ENCODE measurements at places on chromosomes 2 and 18.
A peak's percentile ranks its signal among the peaks of the same experiment; 100 is the strongest.

GRCh38 chr2:176553685-176554100 lies 284.5 kb downstream of the MTX2 start:
- peak; percentile 57 for DNase-seq

- peak; percentile 33 for DNase-seq
These were observed 731.5 kb downstream of the LRP1B start for GRCh38 chr2:141399270-141399669.

DNA sequence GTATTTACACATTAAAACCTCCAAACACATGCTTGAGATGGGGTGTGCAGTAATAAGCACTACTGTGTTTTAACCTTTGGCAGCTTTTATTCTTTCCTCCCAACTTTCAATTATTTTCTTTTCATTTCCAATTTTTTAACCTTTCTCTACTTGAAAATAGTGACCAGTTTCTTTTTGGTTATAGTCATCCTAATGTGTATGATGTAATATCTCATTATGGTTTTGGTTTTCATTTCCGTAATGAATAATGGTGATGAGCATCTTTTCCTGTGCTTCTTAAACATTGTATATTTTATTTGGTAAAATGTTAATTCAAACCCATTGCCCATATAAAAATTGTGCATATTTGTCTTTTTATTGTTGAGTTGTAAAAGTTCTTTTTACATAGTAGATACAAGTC lies 103.5 kb downstream of the BMPR2 start:
- DNase-seq, result no peak

DNA sequence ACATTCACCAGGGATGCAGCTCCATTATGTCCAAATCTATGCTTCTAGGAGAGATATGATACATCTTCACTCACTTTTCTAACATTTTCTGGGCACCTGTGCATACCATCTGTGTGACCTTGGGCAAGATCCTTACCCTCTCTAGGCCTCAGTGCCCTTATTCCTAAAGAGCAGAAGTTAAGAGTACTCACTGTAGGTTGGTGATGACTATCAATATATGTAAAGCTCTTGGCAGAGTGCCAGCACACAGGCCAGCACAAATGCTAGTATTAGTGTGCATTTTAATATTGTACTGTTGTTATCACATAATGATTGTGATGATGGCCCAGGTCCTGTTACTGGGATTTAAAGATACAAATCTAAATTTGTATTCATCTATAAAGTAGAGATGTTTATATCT lies 199.2 kb downstream of the RAD51AP2 start:
- DNase-seq, result no peak

GRCh38 chr2:162661618-162662017 lies 176.9 kb downstream of the KCNH7 start:
- no peak for DNase-seq

DNA sequence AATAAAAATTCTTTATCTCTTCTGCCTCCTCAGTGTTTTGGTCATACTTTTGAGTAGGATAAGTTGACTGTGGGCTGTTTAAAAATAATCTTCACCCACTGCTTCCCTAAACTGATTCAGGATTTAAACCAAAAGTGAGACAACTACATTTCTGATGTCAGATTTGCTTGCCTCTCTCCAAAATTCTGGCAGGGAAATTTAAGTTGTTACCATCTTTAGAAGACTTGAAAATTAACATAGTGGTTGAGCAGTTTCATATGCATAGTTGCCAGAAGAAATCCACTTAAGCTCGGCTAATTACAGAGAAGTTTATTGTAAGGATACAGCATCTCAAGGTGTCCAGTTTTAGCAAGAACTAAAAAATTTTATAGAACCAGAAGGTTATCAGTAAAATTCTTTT lies 57.0 kb downstream of the MAIP1 start:
- no peak for DNase-seq

- DNase-seq, result no peak
These were observed 210.3 kb upstream of the GCFC2 start for GRCh38 chr2:75920859-75921551.

DNA sequence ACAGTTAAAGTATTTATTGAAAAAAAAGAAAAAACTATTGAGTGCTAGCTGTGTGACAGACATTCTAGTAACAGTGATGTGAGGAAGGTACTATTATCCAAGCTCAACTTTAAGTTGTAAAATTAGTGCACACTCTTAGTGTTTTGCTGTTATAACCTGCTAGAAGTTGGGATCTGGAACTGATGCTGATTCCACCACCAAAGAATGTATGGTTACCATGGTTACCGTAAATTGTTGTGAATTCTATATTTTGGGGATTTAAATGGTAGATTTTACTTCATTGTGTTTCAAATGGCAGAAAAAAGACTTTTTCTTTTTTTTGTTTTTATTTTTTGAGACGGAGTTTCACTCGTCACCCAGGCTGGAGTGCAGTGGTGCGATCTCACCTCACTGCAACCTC lies 5.3 kb downstream of the AGFG1 start:
- DNase-seq, result peak; percentile 46

GRCh38 chr18:62023536-62023935 lies 130.7 kb upstream of the RNF152 start:
- DNase-seq, result no peak

DNA sequence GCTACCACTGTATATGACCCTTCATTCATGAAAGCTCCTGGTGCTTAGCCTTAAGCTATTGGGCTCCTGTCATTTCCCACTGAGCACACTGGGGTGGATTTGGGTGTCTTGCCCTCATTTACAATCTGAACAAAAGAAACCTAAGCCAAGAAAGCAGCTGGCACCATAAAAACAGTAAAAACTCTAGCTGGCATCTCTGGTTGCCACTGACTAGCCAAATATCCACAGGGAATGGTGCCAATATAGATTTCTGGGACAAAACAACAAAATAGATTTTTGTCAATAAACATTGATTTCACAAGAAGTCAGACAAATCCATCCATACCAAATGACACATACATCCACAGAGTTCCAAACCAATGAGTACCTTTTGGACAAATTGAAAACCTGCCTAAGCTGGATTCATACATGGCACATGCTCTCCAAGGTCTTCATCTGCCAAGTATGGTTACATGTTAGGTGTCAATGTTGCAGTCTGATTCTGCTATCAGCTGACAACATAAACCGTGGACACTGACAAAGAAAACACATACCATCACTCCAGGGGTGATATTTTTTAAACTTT lies 1081.5 kb upstream of the ZEB2 start:
- no peak for DNase-seq

DNA sequence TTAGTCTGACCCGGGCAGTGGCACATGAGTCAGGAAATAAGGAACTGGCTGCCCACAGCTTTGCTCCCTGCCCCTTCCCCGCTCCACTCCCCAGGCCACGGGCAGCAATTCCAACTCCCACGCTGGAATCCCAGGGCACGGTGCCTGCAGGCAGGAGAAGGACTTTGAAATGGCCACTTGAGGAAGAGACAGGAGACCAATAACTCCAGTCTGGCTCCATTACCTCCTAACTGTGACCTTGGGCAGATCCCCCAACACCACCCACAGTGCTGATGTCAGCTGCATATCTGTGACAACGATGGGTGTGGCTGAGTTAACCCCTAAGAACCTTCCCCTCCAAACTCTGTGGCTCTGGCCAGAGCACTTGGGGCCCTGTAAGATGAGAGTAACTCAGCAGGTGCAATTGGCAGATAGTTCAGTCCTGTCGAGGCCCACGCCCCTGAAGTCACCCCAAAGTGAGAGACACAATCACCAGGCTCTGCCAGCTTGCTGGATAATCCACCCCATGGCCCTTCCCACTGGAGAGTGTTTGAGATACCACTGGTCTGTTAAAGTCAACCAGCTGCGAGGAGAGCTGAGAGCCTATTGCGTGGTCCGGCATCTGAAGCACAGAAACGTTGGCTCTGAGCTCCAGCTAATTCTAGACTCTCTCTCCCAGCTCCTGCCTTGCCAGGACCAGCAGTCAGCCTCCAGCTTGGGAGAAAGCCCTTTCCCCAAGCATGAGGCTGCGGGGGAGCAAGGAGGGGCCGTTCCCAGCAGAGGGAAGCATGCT lies 175.2 kb downstream of the TNS1 start:
- DNase-seq, result no peak

DNA sequence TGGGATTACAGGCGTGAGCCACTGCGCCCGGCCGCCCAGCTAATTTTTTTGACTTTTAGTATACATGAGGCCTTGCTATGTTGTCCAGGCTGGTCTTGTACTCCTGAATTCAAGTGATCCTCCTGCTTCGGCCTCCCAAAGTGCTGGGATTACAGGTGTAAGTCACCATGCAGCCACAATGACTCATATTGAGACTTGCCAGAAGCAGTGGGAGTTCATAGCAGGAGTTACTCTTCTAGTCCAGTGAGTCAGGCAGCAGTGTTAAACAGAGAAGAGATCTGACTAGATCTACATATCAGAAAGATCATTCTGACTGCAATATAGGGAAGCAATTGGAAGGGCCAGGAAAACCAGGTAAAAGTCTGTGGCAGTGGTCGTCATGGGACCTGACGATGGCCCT lies 1.5 kb upstream of the FLACC1 start:
- peak; percentile 52 for DNase-seq

- DNase-seq, result no peak
These were observed 65.8 kb downstream of the RBMS1 start for GRCh38 chr2:160427629-160428404.

DNA sequence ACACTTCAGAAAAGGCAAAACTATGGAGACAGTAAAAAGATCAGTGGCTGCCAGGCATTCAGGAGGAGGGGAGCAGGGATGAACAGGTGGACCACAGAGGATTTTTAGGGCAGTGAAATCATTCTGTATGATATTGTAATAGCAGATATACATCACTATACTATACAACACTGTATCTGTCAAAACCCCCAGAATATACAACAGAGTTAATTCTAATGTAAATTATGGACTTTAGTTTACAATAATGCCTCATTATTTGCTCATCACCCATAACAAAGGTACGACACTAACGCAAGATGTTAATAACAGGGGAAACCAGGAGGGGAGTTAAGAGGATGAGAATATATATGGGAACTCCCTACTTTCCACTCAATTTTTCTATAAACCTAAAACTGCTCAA lies 28.8 kb downstream of the MAP3K2 start:
- DNase-seq, result no peak

DNA sequence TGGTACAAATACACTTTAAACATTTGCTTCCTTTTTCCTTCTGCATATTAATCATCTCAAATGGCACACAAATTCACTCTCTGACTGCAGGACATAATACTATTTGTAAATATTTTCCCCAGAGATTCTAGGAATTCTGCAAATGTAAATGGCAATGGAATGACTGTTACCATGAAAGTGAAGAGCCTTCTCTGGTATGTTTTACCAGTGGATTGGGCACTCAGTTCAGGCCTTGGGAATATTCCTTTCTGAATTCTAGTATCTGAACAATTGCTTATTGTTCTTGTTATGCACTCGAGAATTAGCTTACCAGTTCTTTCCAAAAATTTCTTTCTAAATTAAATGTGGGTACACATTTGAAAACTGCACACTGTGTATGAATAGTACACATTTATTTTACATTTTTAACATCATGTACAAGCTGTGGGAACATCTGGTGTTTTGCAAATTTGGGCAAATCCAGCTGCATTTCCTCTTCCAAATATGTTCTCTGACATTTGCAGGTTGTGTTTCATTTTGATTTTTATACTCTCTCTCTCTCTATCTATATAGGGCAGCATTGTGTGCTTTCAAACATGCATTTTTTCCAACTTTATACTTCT lies 289.1 kb downstream of the NBAS start:
- no peak for DNase-seq

DNA sequence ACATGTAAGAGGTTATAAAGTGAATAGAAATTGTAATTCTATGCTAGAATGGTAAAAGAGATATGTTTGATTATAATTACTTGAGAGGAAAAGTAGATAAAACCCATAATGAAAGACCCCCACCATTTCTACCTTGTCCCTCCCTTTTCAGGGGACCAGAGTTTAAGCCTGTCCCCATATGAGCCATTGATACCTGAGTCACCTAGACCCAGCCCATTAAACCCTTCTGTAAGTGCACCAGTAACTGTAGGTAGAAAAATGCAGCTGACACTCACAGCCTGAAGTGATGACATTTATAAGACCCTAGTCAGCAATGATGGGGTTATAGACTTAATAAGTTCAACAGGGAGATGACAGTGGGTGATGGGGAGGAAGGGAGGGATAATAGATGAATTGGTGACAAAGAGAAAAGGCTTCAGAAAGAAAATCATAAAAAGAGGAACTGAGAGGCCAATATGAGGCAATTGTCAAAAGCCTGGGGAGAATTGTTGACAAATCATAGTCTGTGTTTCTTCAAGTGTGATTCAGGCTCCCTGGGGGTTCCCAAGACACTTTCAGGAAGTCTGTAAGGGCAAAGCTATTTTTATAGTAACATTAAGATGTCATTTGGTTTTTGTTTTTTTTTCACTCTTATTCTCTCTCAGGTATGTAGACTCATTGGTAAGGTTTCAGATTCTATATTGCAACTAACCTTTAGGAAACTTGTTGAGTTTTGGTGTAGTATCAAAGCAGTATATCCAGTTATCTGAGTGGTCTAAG lies 544.2 kb downstream of the SATB2 start:
- no peak for DNase-seq

All from mesendoderm (in vitro differentiated cells).